ENCODE measurements at places on chromosomes 2 and 18.

DNA sequence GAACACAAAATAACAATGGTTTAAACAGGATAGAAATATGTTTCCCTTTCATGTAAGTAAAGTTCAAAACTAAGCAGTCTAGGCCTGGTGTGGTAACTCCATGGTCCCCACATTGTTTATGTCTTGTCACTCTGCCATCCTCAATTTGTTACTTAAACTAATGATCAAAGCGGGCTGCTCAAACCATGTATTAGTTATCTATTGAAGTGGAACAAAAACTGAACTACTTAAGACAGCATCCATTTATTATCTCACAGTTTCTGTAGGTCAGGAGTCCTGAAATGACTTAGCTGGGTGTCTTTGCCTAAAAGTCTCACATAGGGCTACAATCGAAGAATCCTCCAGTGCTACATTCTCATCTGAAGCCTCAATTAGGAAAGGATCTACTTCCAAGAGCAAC, 91.6 kb downstream of the NAB1 start:
- DNase-seq = no peak

GRCh38 chr2:19158896-19159295, 199.5 kb downstream of the OSR1 start:
- no peak for DNase-seq

DNA sequence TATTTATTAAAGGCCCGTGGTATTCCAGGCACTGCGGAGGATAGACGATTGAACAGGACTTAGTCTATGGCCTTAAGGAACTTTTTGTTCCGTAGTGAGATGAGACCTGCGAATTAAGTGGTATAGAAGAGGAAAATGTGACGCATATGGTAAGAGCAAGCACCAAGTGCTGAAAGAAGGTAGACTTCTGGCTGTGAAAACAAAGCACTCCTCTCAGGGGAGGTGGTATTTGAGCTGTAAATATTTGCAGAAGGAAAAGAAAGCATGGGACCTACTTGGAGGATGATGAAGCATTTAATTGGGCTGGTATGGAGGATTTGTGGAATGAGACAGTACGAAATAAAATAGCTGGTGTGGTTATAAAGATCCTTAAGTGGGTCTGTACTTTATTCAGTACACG, 62.5 kb downstream of the GPR39 start:
- no peak for DNase-seq

DNA sequence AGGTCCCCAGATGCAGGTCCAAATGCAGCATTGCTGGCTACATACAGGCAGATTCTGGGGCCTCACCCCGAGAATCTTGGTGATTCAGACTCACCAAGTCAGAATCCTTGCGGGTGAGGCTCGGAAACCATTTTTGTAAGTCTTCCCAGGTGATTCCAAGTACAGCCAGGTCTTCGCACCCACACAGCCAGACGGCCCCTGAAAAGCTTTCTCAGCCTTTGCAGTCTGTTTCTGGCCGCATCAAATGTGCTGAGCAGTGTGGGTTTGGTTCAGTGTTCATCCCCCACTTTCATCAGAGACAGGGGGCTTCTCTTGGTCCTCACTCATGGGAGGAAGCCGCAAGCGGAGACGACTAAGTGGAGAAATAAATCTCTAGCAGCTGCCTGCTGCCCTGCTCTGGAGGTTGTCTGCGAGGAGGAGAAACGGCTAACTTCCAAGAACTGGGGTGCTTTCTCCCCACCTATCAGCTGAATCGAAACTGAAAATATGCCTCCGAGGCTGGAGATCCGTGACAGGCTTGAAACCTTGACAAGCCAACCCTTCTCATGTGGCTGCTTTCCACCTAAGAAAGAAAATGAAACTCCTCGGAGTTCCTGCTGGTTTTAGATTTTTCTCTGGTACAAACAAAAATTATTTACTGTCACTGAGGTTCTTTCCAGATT, 8.9 kb upstream of the TMEM185B start:
- DNase-seq = no peak

Data from activated T-helper 1 cell treated with anti-CD3 and anti-CD28 coated beads, Interleukin-2, amount 50 U/mL, for 16 hours (primary cell).